ENCODE measurements at places on chromosomes 16 and 17. TPM values are rescaled to one million over a fixed set of nuclear protein-coding genes. Genes with fewer than 3 reads are reported as not detected.
A peak's percentile ranks its signal among the peaks of the same experiment; 100 is the strongest.

ICAM2 gene
- 0.97 TPM for total RNA-seq

DBNDD1 gene
- total RNA-seq = 3.1 TPM

ADAD2 gene
- total RNA-seq = not detected

GPR179 gene
- not detected for total RNA-seq

TNFRSF13B gene
- total RNA-seq = not detected

MPP3 gene
- total RNA-seq = 6.3 TPM

CHST5 gene
- total RNA-seq = 0.25 TPM

KSR1 gene
- total RNA-seq = 2.5 TPM

GRCh38 chr16:82042144-82042543 lies 7.1 kb downstream of the HSD17B2 start:
- H3K27me3 ChIP-seq = no peaks in the 10 kb centered on the region
- DNase-seq = no peak
- peaks cover 12% of the 10 kb centered on the region for H3K4me1 ChIP-seq
- H3K36me3 ChIP-seq = no peaks in the 10 kb centered on the region
- no peak overlapping the region for H3K27ac ChIP-seq

DNA sequence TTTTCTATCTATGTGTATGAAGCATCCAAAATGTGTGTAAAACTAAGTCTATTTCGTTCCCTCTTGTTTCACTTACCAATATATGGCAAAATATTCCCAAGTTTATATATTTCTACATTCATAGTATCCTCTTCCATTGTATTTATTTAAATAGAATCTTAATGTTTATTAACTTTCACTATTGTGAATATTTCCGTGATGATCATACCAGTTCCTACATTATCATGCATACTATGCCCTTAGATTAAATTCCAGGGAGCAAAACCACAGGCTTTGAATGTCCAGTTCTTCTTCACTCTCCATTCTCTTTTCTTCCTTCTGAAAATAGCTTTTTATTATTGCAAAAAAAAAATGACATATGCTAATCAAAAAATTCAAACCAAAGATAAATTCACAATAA lies 4.0 kb downstream of the MAP2K6 start:
- H3K36me3 ChIP-seq = no peaks in the 10 kb centered on the region
- no peaks in the 10 kb centered on the region for H3K4me1 ChIP-seq
- H3K4me3 ChIP-seq = no peak overlapping the region
- H3K27me3 ChIP-seq = no peaks in the 10 kb centered on the region
- H3K27ac ChIP-seq = no peak overlapping the region
- DNase-seq = no peak

DNA sequence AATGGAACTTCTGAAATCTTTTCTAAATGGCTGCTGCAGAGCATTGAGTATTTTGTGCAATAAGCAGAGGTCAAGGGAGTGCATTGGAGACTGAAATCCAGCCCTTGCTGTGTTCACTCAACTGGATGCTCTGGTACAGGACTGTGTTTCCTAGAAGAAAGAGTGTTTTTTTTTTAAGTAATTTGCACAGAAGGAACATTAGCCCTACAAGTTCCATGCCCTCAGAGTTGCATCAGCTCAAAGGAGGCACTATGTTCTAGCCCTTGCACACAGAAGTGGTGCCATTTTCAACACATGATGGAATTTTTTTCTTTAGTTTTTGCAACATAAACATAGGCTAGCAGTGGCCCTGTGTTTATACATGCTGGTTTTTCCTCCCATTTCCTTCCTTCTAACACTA lies 144.1 kb upstream of the HLF start:
- no peaks in the 10 kb centered on the region for H3K4me1 ChIP-seq
- H3K4me3 ChIP-seq = no peak overlapping the region
- H3K27me3 ChIP-seq = no peaks in the 10 kb centered on the region
- no peak for DNase-seq
- no peak overlapping the region for H3K27ac ChIP-seq

GRCh38 chr16:87528690-87529579 lies 36.1 kb upstream of the ZCCHC14 start:
- H3K4me3 ChIP-seq = no peak overlapping the region
- H3K4me1 ChIP-seq = no peaks in the 10 kb centered on the region
- H3K36me3 ChIP-seq = no peaks in the 10 kb centered on the region
- DNase-seq = no peak
- H3K27ac ChIP-seq = no peak overlapping the region

GRCh38 chr16:609316-609715 lies 19.4 kb downstream of the RAB40C start:
- no peak overlapping the region for H3K4me3 ChIP-seq
- no peaks in the 10 kb centered on the region for H3K4me1 ChIP-seq
- no peak for DNase-seq
- no peak overlapping the region for H3K27ac ChIP-seq

DNA sequence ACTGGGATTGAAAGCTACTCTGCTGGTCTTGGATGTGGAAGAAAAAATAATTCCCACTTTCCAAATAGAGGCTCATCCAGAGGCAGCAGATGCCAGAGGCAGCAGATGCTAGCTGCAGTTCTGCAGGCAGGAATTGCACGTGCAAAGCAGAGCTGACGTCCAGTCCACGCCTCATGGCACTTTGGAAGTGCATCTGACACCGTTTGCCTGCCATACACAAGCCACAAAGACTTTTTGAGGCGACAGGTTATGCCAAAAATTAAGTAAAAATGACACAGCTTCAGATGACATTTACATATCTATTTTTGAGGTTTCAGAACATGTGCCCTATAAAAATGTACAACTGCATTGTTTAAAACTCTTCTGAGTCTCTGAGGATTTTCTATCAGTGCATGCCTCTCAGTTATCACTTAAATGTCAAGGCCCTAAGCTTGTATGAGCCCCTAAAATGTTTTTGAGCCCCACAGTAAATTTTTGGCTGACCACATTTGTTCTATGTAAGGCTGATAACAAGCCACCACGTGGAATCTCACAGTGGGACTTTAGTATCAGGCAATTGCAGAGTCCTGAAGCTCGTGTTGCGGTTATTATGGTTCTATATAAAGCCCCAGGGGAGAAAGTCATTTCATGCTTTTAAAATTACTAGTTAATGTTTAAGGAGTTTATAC lies 239.2 kb downstream of the PRKCA start:
- peak overlapping the region; percentile 86 for H3K27ac ChIP-seq
- peaks cover 60% of the 10 kb centered on the region for H3K4me1 ChIP-seq
- H3K27me3 ChIP-seq = no peaks in the 10 kb centered on the region
- H3K4me3 ChIP-seq = no peak overlapping the region
- H3K36me3 ChIP-seq = no peaks in the 10 kb centered on the region

- H3K4me1 ChIP-seq = peaks cover 12% of the 10 kb centered on the region
- DNase-seq = no peak
- no peaks in the 10 kb centered on the region for H3K27me3 ChIP-seq
- H3K27ac ChIP-seq = no peak overlapping the region
Observed at GRCh38 chr16:72845322-72846020, 202.5 kb downstream of the ZFHX3 start.
